Activated CD4-positive, alpha-beta T cell treated with anti-CD3 and anti-CD28 coated beads for 36 hours (primary cell): ENCODE measurements at places on chromosomes 5 and 9. TPM values are rescaled to one million over a fixed set of nuclear protein-coding genes. Genes with fewer than 3 reads are reported as not detected.

The SV2C gene
- 0.02 TPM for total RNA-seq

GRCh38 chr5:100430268-100431195, 104.6 kb upstream of the FAM174A start:
- DNase-seq: peak; percentile 65

DNA sequence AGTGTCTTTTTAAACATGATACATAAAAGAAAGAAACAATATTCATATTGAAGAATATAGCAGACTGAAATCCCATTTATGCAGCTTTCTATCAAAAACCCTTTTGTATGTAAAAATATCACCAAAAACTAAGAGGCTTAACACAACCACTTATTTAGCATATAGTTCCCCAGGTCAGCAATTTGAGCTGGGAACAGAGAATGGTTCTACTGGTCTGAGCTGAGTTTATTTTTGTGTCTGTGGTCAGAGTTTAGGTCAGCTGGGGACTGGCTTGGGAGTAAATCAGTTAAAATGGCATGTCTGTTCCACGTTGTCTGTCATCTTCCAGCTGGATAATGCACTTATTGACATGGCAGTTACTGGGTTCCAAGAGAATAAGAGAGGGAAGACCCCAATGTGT, 165.0 kb downstream of the TMEM232 start:
- DNase-seq: no peak

GRCh38 chr9:81477669-81478068, 211.7 kb downstream of the TLE1 start:
- no peak for DNase-seq

GRCh38 chr9:72351538-72352453, 13.2 kb downstream of the ZFAND5 start:
- DNase-seq: peak; percentile 19

DNA sequence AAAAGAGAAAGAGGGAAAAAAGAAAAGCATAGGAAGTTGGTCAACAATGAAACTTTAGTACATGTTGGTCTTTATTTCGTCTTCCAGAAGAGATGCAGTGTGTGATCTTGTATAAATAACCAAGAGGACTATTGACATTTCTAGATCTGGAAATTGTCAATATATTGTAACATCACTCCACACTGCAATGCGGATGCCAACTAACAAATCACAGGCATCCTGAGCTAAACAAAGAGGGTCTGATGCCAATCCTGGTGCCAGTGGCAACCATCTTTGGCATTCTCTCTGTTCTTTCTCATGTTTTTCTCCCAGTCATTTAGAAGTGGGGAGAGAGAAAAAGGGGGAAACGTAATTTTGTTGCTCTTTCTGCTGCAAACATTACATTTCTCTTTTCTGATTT, 9.7 kb downstream of the NFIB start:
- DNase-seq: no peak

GRCh38 chr5:107532169-107532878, 138.4 kb downstream of the EFNA5 start:
- no peak for DNase-seq

- DNase-seq: no peak
Observed at GRCh38 chr9:87742813-87743428, 17.0 kb downstream of the CTSL start.
